ENCODE measurements at places on chromosomes 2 and 18. TPM values are rescaled to one million over a fixed set of nuclear protein-coding genes. Genes with fewer than 3 reads are reported as not detected.

Gene TLX2
- not detected for total RNA-seq

Gene ZEB2
- 162 TPM for total RNA-seq

Gene NPHP1
- 3.2 TPM for total RNA-seq

Gene OR6B2
- not detected for total RNA-seq

Gene SRD5A2
- not detected for total RNA-seq

Gene MAL
- 2.4 TPM for total RNA-seq

- DNase-seq = no peak
Observed at GRCh38 chr2:202096736-202097135, 23.7 kb downstream of the KIAA2012 start.

DNA sequence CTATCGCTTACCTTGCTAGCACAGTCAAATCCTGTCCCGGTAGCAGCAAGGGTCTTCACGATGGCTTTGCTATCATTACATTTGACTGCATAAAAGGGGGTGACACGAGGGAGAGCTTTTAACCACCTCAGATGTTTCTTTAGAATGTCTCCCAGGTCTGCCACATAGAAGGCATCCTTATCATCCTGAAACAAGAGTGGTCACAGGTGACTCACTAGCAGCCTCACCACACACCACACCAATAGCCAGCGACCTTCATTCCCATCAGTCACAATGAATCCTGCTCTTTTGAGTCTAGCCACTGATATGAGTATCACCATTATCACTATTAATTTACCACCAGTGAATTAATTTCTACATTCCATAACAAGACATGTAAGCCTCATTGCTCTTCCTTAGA lies 3.7 kb downstream of the ODC1 start:
- no peak for DNase-seq

DNA sequence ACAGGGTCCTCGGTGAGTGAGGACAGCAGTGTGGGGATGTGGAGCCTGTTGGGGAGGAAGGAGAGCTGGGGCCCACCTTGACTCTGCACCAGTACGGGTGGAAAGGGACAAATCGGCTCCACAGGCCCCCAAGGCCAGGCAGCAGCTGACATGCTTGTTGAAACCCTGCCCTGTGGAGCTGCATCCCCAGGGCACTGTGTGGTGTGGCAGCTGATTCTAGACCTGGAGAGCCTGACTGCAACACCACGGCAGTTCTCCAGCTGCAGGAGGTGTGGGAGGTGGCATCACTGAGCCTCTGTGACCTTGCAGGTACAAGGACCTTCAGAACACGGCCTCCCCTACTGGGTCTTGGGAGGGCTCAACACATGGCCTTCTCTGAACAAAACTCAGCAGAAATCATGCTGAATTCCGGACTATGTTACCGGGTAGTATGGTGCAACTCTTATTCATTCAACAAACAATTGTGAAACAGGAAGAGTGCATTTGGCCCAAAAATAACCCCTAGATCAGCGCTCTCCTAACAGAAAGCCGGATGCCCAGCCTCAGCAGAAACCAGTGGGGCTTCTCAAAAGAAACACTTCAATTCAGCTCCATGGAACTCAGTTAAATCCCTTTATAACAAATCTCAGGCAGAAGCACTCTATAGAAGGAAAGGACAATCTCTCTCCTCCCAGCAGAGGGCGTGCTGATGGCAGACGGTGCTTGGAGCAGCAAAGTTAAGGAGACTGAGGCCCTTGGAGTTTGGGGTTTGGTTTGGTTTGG lies 104.4 kb upstream of the SALL3 start:
- DNase-seq = no peak

DNA sequence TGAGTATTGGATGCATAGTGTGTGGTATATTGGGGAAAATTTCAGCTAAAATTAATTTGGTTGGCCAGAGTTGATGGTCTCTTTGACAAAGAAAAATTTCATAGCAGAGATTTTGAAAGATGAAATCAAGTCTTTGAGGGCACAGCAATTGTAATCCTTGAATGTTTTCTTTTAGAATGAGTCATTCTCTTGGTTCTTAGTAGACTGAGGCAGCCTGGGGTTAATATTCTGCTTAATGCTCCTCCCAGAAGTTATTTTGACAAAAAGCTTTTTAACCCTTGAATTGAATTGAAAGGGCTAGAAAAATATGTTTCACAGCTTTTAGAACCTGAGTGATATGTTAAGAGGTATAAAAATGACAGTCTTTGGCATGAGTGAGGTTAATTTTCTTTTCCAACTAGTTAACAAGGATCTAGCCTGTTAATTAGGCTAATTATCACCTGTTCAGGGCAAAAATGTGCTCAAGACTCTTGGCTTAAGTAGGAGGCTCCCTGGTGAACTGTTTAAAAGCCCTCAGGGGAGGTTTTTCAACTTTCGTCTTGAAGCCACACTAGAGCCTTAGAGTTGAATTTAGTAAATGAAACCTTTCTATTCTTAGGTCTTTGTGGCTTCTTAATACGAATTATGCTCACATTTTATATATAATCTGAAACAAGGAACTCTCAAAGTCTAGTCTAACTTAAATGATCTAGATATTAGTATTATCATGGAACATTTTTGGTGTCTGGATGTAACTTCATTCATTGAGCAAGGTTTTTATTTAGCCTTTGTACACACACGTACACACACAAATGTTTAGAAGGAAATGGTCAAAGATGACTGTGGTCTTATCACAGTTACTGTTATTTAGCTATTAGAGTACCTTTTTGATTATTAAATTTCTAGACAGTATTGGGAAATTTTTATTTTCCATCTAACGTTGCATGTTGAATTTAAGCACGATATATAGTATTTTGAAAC lies 272.5 kb downstream of the ZNF407 start:
- DNase-seq = no peak

GRCh38 chr18:26407736-26408601 lies 140.4 kb downstream of the KCTD1 start:
- no peak for DNase-seq

- DNase-seq = no peak
Observed at GRCh38 chr2:236844711-236845110, 241.0 kb upstream of the COPS8 start.

DNA sequence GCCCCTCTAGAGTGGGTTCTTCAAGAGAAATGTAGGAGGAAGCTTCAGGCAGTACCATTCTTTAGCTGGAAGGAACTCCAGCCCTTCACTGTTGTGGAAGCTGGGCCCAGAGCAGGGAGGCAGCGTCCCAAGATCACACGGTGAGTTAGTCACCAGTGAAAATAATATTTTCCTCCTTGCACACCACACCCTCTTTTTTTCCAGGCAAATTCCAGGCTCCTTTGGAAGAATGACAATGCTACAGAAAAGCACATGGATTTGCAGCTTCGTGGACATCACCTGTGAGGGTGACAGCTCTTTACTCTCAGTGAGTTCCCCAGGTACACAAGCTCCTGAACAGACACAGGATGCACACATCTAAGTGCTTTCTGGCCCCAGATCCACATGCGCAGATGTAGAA lies 157.1 kb downstream of the COL6A3 start:
- DNase-seq = no peak

DNA sequence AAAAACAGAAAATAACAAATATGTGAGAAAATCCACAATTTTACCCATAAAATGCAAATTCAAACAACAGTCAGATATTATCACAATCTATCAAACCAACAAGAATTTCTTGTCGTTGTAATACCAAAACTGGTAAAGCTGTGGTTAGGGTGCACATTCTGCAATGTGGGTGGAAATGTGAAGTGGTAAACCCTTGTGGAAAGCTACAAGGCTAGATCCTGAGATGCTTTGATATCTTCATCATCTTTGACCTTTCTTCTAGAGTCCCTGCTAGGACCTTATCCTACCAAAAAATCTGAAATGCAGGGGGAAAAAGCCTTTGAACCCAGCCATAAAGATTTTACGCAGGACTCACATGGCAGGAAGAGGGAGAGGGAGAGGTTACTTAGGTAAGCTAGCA lies 17.2 kb upstream of the ATG16L1 start:
- DNase-seq = no peak

DNA sequence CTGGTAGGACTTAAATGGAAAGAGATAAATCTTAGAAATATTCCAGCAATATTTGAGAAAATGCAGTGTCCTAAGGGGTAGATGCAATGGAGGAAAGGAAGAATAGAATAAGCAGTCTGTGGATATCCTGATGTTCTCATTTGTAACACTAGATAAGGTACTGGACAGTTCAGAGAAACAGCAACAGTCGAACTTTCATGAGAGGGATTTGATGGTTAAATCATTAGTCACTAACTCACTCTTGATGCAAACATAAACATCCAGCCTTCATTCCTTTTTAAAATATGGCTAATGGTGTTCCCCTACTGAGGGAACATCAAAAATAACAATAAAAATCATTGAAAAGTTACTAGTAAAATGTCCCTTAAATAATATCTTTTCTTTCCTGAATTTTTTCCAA lies 211.4 kb upstream of the SLC39A10 start:
- DNase-seq = no peak

GRCh38 chr2:127173057-127173456 lies 47.0 kb downstream of the CYP27C1 start:
- DNase-seq = peak; percentile 95

DNA sequence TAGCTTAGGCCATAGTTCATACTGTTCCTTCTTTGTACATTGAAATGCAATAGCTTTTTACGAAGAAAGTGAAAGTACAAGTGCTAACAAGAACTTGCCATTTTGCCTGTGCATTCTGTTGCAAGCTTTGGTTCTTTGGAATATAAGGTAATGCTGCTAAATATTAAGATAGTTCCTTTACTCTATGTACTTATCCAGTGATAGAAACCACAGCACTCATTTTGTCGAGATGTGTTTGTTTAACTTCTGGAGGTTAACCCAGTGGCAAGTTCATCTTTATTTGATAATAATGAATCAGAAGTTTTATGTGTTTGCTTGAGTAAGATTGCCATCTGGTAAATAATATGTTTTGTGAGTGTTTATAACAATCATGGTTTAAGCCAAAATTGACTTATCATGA lies 373.1 kb upstream of the FANCL start:
- DNase-seq = no peak

DNA sequence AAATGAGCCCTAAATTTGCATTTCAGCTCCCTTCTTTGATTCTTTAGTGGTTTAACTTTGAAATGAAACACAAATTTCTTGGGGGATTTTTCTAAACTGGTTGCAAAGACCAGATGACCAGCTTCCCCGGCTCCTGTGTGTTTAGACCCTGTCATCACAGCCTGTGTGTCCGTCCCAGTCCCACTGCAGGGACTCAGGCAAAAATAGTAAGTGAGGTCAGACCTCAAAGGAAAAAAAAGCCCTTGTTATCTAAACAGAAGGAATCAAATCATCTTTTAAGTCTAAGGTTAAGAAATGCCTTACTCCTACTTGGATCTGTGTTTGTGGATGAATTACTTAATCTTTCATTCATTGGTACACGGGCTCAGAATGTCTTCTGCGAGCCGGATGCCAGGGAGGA lies 423.7 kb downstream of the LPIN1 start:
- DNase-seq = no peak

DNA sequence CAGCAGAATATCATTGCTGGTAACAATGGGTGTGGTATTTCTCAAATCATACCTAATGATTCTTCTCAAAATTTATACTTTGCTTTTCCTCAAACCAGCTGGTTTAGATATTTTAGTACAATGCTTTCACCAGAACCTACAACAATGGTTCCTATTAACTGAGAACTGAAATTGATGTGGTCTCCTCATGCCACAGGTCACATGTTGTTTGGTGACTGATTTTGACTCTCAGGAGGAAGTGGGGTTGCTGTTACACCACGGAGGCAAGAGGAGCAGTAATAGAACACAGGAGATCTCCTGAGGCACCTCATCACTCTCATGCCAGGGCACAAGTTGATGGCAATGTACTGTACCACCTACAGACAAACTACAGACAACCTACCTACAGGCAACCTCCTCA lies 3.0 kb upstream of the CEP68 start:
- DNase-seq = no peak

GRCh38 chr2:102527086-102527485 lies 54.1 kb downstream of the SLC9A4 start:
- DNase-seq = no peak

DNA sequence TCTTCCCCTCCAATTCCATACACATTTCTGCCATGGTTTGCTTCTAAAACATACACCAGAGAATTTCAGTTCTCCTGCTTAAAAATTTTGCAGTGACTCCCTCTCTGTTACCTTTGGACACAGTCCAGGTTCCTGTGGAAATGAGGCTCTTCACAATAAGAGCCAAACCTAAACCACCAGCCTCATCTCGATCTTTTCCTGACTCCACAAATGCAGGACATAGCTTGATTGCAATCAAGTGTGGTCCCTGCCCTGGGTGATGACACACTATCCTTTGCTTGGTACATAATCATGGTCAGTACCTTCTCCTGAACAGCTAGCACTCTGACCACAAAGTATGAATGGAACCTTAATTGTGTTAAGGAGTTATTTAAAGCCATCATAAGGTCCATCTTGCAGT lies 134.9 kb upstream of the CHAC2 start:
- no peak for DNase-seq

DNA sequence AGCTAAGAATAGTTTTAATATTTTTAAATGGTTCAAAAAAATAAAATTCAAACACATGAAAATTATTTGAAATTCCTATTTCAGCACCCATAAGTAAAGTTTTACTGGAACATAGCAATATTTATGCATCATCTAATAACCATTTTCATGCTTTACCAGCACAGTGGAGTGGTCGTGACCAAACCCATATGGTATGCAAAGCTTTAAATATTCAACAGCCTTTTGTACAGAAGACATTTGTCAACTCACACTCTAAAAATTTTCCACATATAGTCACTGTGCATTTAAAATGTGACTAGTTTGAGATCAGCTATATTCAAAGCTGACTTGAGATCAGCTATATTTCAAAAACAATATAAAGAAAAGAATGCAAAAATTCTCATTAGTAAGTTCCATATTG lies 46.2 kb downstream of the PUM2 start:
- peak; percentile 21 for DNase-seq

GRCh38 chr18:3015204-3015592 lies 2.3 kb upstream of the LPIN2 start:
- DNase-seq = no peak

DNA sequence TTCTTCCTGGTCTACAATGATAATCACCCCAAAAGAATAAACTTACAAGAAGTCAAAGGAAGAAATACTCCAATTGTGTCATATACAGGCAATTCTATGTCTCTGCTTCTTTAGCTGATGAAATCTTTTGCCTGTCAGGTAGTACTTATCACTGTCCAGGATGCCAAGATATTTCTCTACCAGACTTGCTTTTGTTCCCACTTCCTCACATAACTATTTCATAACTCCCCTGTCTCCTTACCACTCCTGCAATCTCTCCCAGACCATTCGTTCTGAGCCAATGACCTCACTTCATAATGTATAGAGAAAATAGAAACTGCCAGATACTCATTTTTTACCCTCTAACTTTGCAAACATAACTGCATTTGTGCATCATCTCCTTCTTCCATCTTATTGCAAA lies 39.1 kb downstream of the HNMT start:
- no peak for DNase-seq

Data from skin of body (tissue), 3 donors.